ENCODE measurements at places on chromosomes 16 and 17.

GRCh38 chr17:48719642-48720265, 2.6 kb downstream of the PRAC1 start:
- no peak for DNase-seq

- no peak for DNase-seq
These were observed 33.7 kb upstream of the MFSD6L start for GRCh38 chr17:8832711-8833352.

DNA sequence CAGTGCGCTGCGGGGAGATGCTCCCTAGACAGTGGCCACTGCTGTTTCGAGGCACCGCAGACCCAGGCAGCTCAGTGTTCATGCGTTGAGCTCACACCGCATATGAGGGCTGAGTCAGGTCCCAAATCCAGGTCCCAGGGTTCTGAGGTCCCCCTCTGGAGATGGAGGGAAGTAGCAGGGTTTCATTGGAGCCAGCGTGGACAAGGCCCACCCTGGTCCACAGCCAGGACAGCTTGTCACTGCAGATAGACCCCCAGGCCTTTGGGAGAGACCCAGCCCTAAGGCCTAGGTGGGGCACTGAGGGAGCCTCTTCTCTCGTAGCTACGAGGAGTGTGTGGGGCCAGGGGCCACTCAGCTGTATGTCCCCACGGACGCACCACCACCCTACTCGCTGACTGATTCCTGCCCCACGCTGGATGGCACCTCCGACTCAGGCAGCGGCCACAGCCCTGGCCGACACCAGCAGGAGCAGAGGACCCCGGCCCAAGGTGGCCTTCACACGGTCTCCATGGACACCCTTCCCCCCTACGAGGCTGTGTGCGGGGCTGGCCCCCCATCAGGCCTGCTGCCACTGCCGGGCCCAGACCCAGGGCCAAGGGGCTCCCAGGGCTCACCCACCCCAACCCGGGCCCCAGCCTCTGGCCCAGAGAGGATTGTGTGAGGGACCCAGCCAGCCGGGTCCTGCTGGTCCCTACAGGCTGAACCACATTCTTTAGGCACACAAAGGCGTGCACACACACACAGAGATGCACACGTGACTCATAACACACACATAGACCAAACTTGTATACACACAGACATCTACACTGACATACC, 53.4 kb downstream of the BEAN1 start:
- no peak for DNase-seq

- no peak for DNase-seq
These were observed 104.9 kb downstream of the AXIN2 start for GRCh38 chr17:65456368-65457151.

DNA sequence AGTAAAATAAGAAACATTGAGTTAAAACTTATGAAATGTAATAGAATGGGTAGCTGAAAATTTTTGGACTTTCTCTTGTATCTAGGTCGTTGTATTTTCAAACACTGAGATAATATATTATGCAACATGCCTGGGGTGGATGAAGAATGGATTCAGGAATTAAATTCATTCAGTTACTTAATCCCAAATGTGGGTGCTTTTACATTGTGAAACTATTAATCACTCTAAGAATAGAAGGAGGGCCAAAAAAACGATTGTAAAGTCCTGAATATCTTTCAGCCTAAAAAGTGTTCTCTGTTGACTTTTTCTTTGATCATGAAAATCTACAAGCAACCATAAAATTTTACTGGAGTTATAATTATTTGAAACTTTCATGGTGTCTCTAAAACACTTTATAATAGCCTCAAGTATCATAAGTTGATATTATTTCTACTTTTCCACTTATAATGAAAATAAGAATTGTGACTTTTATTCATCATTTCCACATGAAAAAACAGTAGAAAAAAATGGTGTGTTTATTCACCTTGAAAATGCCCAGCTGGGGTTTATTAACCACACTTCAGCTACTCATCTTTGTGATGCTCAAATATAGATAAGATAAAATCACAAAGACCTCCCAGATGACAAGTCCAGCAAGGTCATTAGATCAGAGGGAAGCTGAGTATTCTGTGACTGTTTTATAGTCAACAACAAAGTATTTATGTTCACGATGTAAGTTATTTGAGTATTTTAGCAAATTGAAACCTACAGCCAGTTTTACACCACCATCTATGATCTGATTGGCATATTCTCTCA, 619.9 kb upstream of the SOX9 start:
- DNase-seq = peak; percentile 79

DNA sequence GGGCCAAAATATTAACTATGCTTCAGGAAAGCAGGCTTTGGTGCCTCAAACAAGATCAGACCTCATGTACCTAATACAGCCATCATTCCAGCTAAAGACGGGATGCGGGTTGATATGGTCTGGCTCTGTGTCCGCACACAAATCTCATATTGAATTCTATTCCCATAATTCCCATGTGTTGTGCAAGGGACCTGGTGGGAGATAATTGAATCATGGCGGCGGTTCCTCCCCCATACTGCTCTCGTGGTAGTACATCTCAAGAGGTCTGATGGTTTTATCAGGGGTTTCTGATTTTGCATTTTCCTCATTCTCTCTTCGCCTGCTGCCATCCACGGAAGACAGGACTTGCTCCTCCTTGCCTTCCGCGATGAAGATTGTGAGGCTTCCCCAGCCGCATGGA, 19.1 kb upstream of the CHST6 start:
- DNase-seq = no peak

- DNase-seq = no peak
These were observed 4.4 kb downstream of the ACLY start for GRCh38 chr17:41914358-41914766.

GRCh38 chr17:58153046-58153445, 4.9 kb downstream of the OR4D1 start:
- no peak for DNase-seq

DNA sequence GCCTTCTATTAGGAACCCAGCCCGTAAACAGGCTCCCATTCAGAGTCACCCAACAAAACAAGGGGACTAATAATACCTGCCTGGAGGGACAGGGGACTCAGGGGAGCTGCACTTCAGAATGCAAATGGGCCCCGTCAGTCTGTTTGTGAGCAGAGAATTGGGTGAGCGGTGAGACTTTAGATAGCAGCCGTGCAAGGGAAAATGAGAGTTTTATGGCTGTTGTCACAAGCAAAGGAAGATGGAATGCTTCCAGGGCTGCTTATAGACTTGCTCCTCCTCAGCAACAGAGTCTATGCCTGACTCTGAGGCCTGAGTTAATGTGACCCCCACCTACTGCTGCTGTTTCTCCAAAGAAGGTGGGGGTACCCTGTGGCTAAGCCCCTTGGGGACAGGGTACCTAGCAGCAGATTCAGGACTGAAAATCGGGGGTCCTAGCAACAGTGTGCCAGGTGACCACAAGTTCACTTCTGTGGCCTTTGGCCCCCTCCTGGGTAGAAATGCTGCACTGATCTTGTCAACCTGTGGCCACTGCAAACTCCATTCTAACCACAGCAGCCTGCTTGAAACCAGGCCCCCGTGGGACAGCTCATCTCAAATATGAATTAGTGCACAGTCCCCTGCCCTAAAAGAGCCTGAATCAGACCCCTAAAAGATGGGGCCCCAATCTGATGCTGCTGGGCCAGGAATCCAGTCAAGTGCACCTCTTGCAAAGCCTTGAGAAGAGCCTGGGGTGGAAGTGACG, 126.4 kb downstream of the C16orf78 start:
- DNase-seq = no peak

- no peak for DNase-seq
These were observed 14.4 kb upstream of the KCNJ18 start for GRCh38 chr17:21677911-21678310.

- DNase-seq = no peak
These were observed 22.5 kb downstream of the FBXO31 start for GRCh38 chr16:87360862-87361610.

- no peak for DNase-seq
These were observed 64.6 kb downstream of the KPNA2 start for GRCh38 chr17:68100000-68100641.

DNA sequence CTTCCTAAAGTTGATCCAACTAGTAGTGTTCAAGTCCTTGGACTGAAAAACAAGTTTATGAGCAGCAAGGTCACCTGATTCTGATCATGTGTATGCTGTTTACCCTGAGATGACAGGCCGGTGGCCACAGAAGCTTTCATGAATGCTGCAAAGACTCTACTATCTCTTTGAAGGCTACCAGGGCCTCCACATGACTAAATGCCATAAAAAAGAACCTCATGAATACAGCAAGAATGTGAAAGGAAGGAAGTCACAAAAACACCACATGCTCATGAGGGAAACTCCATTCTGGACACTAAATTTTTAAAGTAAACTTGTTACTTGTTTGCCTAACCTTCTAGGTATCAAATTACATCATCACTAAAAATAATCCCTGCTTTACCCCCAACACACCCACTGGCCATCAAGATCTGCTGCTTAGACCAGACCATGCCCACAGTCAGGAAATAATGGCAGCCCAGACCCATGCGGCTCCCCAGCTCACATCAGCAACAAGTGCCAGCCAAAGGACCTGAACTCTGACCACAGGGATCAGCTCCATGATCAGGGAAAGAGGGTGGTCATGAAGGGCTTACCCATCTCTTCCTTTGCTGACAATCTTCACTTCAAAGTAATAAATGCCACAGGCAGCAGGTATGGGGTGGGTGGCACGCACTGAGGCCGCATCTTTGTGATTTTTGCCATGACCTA, 1.4 kb downstream of the RANBP10 start:
- no peak for DNase-seq

GRCh38 chr17:59426031-59426430, 94.6 kb downstream of the YPEL2 start:
- DNase-seq = no peak

- no peak for DNase-seq
These were observed 17.3 kb upstream of the CLEC18B start for GRCh38 chr16:74438492-74438979.

GRCh38 chr17:58043221-58044181, 36.5 kb upstream of the SRSF1 start:
- no peak for DNase-seq

DNA sequence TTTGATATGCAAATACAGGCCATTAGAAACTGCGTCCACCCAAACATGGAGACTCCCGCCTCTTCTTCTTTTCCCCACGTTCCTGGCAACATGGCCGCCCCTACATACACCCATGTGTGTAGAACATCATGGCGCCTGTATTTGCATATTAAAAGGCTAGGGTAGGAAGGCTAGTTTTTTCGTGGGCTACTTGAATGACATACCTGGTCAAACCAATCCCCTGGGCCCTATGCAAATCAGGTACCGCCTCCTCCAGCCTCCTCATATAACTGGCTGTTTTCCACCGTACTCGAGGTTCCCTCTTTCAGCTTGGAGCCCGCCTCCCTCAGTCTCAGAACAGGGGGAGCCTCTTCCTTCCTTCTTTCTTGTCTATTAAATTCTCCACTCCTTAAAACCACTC, 840 bp upstream of the CD300LB start:
- DNase-seq = no peak

DNA sequence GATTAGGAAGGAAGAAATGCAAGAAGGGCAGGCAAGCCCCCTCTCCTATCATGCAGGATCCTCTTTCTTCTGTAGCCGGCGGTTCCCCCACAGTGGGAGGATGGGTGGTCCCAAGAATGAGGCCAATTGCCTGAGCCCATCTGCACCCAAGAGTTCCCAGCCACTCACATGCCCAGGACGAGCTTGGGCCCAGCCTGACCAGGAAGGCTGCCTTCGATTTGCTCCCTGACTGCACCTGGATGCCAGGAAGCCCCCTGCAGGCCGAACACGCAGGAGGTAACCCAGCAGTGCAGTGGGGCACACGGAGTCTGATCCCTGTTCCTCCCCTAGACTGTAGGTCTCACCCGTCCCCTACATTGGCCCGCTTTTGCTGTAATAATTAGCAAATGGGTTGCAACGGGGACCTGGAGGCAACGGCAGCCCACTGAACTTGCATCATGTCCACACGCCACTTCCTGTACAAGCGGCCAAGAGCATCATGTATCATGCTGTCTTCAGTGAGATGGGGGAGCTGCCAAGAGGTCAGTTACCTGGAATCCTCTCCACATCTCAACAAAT, 67.5 kb downstream of the AMFR start:
- no peak for DNase-seq

GRCh38 chr17:13888056-13888609, 181.2 kb upstream of the COX10 start:
- DNase-seq = peak; percentile 33

GRCh38 chr17:80472996-80473395, 3.4 kb downstream of the NPTX1 start:
- DNase-seq = no peak

DNA sequence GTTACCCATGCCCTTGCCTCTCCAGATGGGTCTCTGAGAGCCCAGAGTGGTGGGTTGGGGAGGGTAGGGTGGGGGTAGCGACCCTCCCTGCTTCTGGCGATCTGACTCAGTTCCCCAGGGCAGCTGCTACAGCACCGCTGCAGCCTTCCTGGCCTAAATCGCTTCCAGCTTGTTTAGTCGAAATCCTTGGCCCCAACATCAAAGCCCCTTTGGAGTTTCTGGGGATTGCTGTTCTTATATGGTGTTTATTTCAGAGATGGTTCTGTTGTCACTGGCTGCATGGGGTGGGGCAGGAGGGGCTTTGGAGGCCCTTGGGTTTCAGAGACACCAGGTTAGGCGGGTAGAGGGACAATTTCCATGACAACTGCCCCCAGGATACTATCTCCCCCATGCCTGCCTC, 35.9 kb downstream of the FZD2 start:
- no peak for DNase-seq

DNA sequence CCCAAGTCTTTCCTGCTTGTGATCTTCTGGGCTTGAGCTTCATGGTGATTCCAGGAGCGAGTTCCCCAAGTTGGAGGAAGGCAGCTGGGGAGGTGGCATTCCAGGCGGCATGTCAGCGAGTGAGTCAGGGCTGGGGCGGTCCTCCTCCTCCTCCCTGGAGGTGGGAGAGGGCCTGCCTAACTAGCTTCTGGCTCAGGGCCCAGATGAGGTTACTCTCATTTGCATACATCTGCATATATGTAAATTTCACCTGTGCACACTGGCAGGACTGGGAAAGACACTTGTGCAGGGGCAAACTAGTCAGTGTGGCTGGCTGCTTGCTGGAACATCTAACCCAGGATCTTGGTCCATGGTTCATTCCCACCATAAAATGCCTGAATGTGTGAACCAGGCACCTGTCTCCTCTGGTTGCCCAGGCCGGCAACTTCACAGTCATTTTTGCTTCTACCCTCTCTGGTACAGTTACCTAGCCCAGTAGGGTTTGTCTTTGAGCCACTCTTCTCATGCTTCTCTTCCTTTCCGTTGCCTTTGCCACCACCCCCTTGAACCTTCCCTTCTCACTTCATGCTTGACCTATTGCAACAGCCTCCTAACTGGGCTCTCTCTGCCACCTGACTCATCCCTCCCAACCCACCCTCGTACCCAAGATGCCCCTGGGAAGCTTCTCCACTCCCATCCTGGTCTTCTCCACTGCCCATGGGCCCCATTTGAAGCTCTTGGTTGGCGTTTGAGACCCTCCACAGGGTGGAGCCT, 9.6 kb upstream of the DLX4 start:
- no peak for DNase-seq
